RWPE2 (cell line): ENCODE measurements at places on chromosomes 4 and X.

DNA sequence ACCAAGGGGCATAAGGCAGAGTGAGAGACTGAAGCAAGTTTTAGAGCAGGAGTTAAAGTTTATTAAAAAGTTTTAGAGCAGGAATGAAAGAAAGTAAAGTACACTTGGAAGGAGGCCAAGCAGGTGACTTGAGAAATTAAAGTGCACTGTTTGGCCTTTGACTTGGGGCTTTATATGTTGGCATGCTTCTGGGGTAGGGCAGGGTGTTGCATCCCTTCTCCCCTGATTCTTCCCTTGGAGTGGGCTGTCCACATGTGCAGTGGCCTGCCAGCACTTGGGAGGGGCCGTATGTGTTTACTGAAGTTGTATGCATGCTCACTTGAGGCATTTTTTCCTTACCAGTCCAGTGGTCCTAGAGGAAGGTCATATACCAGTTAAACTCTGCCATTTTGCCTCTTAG is 35.3 kb upstream of the GPR173 start:
- DNase-seq, result no peak

- DNase-seq, result no peak
Observed at GRCh38 chrX:101659601-101660063, at the start of gene ARMCX2. Gene ARMCX2, minus strand, starts transcription at chrX:101659850. Its CDS starts 2,262 bp downstream, at chrX:101657588.

GRCh38 chr4:7978907-7979651 is 39.4 kb upstream of the AFAP1 start:
- no peak for DNase-seq

DNA sequence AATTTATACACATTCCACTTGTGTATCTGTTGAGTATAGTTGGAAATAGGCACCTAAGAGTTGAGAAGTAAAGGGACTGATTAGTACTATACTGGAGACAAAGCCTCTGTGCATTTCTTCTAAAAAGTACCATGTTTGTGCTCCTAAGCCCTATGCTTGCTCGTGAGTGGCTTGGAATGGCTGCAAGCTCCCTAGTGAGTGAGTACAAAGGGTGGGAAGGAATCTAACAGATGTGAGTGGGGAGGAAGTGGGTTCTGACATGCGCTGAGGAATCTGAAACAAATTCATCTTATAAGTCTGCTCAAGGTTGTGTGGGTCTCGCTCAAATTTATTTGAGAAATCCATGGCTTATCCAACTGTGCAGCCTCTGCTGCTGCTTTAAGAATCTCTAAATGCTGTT is 13.3 kb downstream of the SPCS3 start:
- no peak for DNase-seq

DNA sequence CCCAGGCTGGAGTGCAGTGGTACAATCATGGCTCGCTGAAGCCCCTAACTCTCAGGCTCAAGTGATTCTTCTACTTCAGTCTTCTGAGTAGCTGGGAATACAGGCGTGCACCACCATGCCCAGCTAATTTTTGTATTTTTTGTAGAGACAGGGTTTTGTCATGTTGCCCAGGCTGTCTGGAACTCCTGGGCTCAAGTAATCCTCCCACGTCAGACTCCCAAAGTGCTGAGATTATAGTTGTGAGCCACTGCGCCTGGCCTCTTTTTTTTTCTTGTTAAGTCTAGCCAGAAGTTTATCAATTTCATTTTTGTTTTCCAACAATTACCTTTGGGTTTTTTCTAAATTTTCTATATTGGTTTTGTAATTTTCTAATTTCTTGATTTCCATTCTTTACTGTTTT is 100.6 kb downstream of the GC start:
- no peak for DNase-seq

DNA sequence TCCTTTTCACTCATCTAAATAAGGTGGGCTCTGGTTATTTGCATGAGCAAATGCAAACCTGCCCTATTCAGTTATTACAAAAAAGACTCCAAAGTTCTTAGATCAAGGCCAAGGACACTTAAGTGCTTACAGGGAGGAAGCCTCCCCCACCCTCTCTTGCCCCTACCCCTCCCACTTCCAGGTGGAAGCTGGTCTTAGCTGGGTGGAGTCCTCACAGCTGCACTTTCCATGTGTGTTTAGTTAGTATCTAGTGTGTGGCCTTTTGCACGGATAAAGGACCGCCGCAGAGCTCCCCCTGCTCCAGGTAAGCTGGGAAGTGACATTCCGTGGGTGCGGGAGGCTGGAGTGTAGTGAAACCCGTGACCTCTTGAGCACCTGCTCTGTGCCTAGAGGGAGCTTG is at the start of gene TRIM75:
TSS of gene TRIM75 (plus strand) at position 222 of the 400 bp plus-strand sequence. CDS start 5,282 bp downstream, outside the sequence.
- DNase-seq, result no peak

- DNase-seq, result no peak
Observed at GRCh38 chr4:186727977-186728519, 4.4 kb upstream of the FAT1 start.
